NAMALWA (cell line): ENCODE measurements at places on chromosomes 13 and 19.

- no peak for DNase-seq
Observed at GRCh38 chr13:66405908-66406802, 824.0 kb downstream of the PCDH9 start.

DNA sequence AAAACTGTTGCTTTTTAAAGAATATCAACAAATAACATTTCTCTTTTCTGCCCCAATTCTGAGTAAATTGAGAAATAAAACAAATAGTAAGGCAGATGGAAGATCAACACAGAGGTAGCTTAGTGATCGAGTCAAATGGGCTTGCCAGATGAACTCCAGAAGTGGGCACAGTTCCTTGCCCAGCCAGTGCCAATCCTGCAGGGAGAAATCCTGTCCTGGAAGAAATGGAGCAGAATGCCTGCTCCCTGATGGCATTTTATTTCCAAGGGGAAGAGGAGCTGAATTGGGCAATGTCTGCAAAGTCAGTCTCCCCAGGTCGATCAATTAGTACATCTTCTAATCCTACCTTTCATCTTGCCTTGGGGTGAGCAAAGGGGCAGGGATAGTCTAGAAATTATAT is 225.3 kb downstream of the NHLRC3 start:
- no peak for DNase-seq

DNA sequence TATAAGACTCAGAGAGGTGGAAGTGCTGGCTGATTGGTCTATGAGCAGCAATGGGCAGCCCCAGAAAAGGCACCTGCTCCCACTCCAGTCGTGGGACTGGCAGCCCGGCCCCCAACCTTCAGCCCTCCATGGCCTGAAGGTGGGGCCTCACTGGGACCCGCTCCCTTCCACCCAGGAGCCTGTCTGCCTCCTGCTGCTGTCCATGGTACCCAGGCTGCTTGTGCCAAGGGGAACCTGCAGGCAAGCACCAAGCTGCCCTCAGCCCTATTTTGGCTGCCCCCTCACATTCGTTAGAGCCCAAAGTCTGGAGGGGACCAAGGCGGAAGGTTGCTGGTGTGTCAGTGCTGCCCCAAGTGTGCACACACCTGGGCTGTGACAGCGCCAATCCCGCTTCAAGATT is 2304.9 kb downstream of the PCDH9 start:
- DNase-seq: no peak

- no peak for DNase-seq
Observed at GRCh38 chr13:47158593-47158992, 261.7 kb upstream of the HTR2A start.

GRCh38 chr19:14563989-14564651 is 7.7 kb downstream of the NDUFB7 start:
- peak; percentile 87 for DNase-seq

GRCh38 chr13:77702366-77702765 is 4.9 kb downstream of the SLAIN1 start:
- no peak for DNase-seq

DNA sequence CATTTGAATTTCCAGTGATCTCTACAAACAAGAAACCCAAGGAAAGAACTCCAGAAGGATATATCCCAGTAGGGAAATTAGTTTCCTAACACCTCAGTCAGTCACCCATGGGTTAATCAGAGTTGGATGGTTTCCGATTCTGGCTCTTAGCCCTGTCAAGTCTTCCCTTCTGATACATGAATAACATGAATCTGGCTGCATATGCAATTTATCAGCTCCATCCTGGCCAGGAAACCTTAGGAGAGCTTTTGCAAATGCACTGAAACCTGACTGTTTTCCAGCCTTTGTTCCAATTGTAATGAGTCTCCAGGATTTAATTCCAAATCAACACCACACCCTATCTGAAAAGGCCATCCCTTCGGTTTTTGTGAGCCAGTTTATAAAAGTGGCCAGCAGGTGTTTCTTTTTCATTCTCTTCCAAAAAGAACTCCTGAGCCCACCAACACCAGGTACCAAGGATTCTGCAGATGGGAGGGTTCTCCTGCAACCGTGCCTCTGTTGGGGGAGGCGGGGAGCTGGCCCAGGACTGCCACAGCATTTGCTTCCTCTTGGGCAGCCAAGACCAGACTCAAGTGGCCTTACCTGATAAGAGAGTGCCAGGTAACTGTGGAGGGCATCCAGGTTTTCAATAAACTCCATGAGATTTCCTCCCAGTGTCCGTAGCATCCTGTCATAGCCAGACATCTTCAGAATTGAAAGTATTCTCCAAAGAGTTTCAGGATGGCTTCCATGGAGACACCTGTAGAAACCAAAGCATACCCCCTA is 77.5 kb downstream of the C13orf42 start:
- no peak for DNase-seq

- no peak for DNase-seq
Observed at GRCh38 chr13:85216576-85216975, 582.6 kb downstream of the SLITRK6 start.

GRCh38 chr13:66234159-66234558 is 996.0 kb downstream of the PCDH9 start:
- no peak for DNase-seq

DNA sequence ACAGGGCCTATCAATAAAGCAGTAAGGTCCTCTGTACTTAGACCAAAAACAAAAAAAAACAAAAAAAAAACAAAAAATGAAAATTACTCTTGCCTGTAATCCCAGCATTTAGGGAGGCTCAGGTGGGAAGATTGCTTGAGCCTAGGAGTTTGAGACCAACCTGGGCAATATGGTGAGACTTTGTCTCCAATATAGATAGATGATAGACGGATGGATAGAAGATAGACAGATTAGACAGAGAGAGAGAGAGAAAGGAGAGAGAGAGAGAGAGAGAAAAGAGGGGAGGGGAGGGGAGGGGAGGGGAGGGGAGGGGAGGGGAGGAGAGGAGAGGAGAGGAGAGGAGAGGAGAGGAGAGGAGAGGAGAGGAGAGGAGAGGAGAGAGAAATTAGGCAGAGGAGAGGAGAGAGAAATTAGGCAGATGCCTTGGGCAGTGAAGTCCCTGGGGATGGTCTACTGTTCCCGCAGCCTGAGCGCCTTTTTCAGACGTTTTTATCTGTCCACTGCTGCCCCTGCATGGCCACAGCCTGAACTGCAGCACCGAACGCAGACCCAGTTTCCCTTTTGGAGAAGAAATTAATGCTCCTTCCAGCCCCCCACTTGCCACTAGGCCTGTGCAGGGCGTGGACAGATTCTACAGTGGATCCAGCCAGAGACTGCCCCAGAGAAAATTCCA is 9.8 kb upstream of the ZNF627 start:
- DNase-seq: peak; percentile 90

DNA sequence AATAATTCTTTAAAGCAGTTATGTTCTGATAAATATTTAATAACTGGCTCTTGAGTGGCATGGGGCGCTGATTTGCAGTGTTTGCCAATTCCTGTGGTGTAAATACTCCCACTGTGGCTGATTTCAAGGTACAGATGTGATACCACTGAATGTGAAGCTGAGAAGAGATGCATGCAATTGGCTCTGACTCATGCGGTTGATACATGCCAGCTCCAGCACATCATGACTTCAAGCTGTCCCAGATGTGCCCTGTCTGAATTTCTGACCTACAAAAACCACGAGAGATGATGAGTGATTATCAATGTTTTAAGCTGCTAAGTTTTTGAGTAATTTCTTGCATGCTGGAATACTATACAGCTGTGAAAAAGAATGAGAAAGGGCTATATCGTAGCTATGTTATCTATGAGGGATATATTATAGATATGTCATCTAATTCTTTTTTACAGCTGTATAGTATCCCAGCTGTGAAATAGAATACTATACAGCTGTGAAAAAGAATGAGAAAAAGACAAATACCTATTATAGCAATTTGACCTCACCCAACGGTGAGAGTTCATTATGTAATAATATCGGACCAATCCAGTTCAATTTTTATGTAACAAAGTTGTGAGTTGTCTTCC is 7.6 kb upstream of the ACSBG2 start:
- no peak for DNase-seq

DNA sequence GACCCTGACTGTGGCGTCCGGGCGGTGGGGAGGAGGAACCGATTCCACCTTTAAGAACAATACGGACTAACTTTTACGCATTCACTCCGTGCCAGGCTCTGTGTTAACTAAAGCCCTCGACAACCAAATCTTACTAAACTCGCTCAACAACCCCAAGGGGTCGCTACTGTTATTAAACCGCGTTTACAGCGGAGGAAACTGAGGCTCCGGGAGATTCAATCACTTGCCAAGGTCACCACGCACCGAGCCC is 1.2 kb downstream of the SAMD1 start:
- peak; percentile 51 for DNase-seq

DNA sequence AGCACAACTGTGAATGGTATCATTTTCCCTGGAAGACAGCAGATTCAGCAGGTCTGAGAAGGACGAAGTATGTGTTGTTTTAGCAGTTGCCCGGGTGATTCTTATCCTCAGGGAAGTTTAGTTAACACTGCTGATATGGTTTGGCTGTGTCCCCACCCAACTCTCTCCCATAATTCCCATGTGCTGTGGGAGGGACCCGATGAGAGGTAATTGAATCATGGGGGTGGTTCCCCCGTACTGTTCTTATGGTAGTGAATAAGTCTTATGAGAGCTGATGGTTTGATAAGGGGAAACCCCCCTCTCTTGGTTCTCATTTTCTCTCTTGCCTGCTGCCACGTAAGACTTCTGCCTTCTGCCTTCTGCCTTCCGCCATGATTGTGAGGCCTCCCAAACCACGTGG is 81.0 kb upstream of the UBAC2 start:
- no peak for DNase-seq

GRCh38 chr13:100875392-100876043 is 200.9 kb upstream of the TMTC4 start:
- no peak for DNase-seq

DNA sequence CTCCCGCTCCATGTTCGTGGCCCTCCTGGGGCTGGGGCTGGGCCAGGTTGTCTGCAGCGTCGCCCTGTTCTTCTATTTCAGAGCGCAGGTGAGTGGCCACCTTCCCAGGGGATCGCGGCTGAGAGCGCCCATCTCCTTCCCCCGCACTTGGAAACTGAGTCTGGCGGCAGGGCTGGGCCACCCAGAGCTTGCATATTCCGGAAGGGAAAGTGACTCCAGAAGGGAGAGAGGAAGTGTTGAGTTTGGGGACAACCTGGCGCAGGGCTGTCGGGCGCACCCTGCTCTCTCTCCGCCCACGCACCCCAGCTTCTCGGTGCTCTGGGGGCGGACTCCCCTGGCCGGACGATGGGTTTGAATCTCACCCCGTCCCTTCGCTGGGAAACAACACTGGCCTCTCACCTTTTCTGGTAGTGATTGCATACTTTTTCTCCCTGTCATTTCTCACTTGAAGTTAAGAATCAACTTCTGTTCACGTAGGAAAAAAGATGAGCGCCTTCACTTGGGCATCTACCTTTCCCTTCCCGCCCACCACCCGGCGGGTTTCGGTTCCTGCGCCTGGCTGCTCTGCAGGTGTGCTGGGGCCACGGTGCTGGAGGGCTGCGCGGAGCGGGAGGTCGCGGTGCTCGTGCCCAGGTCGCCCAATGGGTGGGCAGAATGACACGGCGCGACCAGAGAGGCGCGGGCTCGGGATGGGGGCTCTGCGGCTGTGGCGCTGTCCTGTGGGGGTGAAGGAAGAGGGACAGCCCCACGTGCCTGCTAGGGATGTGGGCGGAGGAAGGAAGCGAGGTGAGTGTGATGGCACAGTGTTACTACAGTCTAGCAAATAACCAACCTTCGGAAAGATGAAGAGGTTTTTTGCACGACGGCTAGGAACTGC is 721 bp downstream of the TNFSF11 start:
- no peak for DNase-seq

DNA sequence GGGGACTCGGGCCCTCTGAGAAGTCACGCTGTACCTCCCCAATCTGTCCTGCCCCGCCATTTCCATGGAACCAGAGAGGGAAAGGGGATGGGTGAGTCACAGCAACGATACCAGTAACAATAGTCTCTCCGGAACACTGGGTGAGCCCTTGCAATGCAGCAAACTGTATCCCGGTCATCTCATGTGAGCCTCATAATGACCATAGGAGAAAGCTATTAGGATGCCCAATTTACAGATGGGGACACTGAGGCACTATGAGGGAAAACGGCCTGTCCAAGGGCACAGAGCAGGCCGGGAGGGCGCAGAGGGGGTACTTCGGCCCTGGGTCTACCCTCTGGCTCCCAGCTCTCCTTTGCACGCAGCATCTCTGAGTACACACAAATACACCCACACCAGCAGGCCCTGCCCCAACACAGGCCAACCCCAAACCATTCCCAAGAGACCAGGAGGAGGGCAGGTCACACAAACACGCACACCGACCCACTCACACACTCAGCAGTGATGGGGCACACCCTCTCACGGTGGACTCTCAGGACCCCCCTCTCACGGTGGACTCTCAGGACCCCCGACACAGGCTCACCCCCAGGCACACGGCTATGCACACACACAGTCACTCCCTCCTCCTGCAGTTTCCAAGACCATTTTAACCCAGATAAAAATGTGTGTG is 18.2 kb downstream of the LRRC4B start:
- DNase-seq: no peak

GRCh38 chr13:23472189-23472588 is 38.7 kb upstream of the SACS start:
- DNase-seq: no peak

DNA sequence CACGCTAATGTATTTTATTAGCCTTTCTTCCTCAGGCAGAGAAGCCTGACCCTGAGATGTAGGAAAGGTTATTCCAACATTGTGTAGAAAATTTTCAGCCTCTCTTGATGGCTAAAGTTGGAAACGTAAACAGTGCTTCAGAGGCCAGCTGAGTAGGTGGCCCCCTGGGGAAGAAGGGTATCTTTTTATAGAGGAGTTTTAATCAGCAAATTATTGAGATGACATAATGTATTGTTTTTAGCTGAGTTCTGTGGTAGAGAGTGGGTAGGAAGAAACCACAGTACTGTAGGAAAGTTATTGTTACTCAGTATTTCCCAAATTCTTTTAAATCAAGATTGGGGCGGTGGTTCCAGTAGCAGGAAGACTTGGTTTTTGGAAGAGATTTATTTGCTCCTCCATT is 268.8 kb downstream of the DLEU7 start:
- DNase-seq: no peak

GRCh38 chr19:42152910-42153671 is 20.8 kb upstream of the POU2F2 start:
- no peak for DNase-seq

DNA sequence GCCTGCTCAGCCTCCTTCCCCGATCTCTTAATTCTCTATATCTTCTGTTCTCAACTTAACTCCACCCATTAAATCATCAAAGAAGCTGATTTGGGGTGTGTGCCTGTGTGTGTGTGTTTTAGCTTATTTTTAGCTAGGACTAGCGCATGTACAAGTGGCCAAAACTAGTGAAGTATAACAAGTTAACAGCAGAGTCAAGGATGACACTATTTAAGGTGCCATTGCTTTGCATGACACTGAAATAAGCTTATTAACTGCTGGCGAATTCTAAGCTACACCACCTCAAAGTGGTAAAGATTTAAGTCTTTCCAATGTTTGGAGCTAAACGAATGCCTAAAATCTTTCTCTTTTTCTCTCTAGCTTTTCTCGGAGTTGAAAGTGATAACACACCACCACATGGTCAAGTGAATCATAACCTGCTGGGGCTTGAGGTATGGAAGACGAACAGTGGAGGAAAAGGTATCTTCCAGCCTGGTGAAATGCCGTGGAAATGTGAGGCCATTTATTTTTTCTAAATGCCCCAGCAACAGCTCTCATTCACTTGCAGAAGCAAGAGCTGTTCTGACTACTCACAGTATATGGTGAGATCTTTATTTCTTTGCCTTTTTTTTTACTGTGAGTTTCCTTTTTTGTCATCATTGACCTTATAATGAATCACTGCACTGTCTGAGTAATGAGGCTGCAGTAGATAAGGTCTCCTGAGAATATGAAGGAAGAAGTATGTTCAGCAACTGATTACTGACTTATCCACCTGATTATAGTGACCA is 570.3 kb downstream of the PCDH9 start:
- DNase-seq: peak; percentile 85
